Right renal pelvis (tissue), 4 donors: ENCODE measurements at places on chromosomes 6 and 20. TPM values are rescaled to one million over a fixed set of nuclear protein-coding genes. Genes with fewer than 3 reads are reported as not detected.
A peak's percentile ranks its signal among the peaks of the same experiment; 100 is the strongest.

The KCNK16 gene
- polyA plus RNA-seq = not detected

The ASIP gene
- not detected for polyA plus RNA-seq

The ENPP1 gene
- polyA plus RNA-seq = 20.7 TPM

- no peak for DNase-seq
These were observed 91.2 kb upstream of the SIRPA start for GRCh38 chr20:1803932-1804501.

GRCh38 chr6:121382467-121383121, 48.3 kb upstream of the TBC1D32 start:
- DNase-seq = no peak

DNA sequence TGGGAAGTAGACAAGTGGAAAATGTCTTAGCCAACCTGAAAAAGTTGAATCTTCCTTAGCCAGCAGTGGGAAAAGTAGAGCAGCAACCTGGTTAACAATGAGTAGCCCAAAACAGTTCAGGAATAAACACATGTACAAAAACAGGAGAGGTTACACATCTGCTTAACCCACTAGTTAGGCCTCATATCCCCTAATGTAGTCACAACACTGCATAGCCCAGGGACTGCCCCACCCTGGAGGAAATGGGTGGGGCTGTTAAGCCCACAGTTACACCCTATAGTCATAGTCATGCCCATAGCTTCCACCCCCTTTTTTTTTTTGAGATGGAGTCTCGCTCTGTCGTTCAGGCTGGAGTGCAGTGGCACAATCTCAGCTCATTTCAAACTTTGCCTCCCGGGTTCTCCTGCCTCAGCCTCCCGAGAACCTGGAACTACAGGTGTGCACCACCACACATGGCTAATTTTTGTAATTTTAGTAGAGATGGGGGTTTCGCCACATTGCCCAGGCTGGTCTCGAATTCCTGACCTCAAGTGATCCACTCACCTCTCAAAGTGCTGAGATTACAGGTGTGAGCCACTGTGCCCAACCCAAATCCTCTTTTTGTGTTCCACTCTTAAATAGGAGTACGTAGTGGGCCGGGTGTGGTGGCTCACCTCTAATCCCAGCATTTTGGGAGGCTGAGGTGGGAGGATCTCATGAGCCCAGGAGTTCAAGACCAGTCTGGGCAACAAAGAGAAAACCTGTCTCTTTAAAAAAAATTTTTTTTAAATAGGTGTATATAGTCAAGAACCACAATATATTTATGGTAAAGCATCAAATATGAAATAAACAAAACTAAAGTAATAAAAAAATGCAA, 24.5 kb downstream of the ILRUN start:
- DNase-seq = no peak

DNA sequence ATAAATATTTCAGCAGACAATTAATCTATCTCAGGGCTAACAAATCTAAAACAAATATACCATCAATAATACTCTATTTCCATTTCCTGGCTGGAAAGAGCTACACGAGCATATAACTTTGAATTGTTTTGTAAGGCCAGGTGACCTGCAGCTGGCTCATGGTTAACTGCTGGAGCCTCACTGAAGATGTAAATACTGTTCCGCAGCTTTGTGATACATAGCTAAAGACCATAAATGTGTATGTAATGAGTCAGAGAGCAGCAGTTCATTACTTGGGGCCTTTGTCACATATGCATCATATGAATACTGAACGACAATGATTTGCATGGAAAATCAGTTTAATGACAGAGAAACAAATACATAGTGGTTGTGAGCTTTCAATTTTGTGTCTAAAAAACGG, 109.4 kb upstream of the CCN2 start:
- DNase-seq = no peak

- no peak for DNase-seq
These were observed 33.9 kb downstream of the SCAF8 start for GRCh38 chr6:154767003-154767723.

DNA sequence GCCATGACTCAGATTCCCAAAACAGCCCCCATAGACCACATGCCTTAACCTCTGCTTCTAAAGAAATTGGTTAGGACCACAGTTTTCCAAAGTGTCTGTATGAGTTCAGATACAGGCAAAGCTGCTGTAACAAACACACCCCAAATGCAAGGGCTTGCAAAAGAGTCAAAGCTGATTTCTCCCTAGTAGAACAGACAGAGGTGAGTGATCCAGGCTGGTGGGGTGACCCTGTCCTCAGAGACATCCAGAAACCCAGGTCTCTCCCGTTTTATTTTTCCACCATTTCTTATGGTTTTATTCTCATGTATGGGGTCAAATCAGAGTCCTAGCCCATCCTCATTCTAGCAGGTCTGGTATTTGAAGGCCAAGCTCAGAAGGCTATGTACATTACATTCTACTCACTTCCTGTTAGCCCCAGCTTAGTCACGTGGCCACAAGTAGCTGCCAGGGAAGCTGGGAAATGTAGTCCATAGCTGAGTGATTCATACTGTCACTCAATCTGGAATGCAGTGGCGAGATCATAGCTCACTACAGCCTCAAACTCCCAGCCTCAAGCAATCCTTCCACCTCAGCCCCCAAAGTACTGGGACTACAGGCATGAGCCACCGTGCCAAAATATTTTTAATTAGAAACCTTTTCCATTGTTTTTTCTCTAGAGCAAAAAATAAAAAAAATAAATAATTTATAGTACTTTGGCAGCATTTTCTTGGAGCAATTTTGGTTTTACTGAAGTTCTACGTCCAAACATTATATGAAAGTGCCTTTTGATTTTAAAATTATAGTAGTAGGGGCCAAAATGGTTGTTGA, 175.2 kb downstream of the ZMYND8 start:
- no peak for DNase-seq

GRCh38 chr6:110939429-110940200, 18.9 kb upstream of the GTF3C6 start:
- DNase-seq = no peak

The WASF1 gene
- polyA plus RNA-seq = 47.1 TPM

DNA sequence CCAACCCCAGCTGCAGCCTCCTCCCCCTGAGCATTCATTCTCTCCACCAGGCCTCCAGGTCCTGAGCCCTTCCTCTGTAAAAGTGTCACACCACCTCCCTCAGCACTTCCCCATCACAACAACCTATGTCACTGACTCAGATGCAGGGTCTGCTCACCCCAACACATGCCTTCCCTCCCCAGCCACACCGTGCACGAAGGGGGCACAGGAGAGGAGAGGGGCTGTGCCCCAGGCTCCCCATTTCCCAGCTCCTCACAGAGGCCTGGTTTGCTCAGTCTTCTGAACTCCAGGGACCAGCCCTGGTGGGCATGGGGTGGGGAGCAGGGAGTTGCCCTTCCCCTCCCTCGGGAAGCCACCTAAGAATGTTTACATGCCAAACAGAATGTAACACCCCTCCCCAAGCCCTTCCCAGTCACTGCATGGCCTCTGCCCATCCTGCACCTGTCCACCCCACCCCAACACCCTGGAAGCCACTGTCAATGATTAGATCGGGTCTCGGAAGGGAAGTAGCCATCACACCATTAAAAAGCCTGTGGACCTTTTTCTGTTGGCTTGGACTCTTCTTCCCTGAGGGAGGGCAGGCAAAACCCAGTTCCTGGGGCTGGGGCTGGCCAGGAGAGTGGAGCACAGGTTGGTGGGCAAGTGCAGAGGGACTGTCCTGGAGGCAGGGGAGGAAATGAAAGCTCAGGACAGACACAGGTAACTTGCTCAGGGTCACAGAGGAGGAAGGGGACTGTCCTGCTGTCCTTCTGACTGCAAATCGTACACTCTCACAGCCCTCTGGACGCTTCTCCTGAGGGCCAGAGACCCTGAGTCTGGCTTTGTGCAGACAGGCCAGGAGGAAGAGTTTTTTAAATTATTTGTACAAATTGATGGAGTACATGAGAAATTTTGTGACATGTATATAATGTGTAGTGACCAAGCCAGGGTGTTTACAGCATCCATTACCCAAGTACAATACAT, 10.1 kb upstream of the SLC22A7 start:
- DNase-seq = no peak

- no peak for DNase-seq
These were observed 44.6 kb downstream of the TP53INP2 start for GRCh38 chr20:34748709-34749108.

DNA sequence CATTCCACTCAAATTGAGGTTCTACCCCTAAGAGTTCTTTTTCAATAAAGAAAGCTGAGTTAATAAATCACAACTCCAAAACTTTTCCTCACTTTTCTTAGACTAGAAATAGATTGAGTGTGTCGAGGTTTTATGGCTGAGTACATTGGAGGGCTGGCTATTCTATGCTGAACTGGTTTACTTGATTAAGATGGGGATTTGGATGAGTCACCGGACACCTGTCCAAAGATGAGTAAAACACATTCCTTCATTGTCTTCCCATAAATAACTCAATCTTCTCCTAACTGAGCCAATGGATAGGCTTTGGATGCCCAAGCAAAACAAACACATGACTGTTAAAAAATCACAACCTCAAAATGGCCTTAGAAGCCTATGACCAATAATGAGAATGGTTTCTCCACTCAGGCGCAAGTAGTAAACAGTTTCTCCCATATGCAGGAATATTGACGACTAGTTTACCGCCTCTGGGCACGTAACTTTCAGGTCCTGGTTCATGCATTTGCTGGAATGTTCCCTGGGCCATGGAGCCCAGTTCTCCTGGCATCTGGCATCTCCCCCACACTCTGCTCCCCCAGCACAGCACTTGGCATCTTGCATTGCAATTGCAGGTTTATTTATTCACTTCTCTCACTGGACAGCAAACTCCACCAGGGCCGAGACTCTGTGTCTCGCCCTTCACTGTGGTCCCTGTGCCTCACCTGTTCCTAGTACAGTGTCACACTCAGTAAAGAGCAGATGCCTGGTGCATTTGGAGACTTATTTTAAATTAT, 43.9 kb downstream of the BCAS1 start:
- DNase-seq = no peak

The CCNC gene
- polyA plus RNA-seq = 93.8 TPM

The HLA-DRB5 gene
- polyA plus RNA-seq = 11.4 TPM

GRCh38 chr20:48609491-48609978, 218.3 kb downstream of the PREX1 start:
- no peak for DNase-seq

- DNase-seq = no peak
These were observed 73.0 kb upstream of the TSHZ2 start for GRCh38 chr20:52899041-52899608.

The HTR1E gene
- 0.96 TPM for polyA plus RNA-seq

- DNase-seq = no peak
These were observed 13.2 kb upstream of the FRK start for GRCh38 chr6:116073765-116074440.

DNA sequence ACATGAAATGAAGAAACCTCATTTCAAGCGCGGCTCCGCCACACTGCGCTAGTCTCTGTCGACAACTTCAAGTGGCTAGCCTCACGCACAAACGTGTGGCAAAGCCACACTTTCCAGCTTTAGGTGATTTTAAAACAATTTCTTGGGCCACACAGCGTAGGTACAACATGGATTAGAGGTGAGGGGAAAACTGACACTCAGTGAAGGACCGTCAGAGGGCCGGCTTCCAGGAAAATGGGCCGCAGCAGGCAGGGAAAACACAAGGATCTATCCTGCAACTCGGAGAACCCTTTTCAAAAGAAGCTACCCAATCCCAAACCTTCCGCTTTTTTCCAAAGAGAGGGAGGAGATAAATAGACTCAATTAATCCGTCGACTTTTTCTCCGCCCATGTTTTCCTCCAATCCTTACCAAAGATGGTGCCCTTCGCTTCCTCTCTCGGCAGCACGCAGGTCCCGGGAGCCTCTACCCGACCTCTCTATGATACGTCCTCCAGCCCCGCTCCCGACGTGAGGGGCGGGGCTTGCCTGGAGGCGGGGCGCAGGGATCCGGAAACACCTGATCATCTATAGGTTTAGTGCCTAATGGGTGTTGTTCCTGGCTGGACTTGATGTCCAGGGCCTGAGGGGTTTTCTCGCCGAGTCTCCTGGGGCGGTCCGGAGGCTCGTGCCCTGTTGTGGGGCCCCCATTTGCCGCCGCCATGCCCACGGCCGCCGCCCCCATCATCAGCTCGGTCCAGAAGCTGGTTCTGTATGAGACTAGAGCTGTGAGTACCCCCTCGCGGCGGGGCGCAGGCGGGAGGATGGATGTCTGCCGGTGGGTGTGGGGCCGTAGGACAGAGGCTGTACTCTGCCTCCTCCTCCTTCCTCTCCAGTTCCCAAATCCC, at the start of the genes AK9 and FIG4:
Gene AK9, minus strand, starts transcription at position 466 of the 885 bp plus-strand sequence. CDS start 15,457 bp downstream, outside the sequence.
Gene FIG4, plus strand, starts transcription at position 560 of the 885 bp plus-strand sequence. Its CDS starts 140 bp downstream, at position 700.
- DNase-seq = peak; percentile 89

The KIAA1755 gene
- polyA plus RNA-seq = 3.1 TPM

The COL10A1 gene
- 0.36 TPM for polyA plus RNA-seq

GRCh38 chr20:49186535-49187329, 1.4 kb downstream of the STAU1 start:
- DNase-seq = no peak

GRCh38 chr6:109165392-109165974, 70.2 kb downstream of the CEP57L1 start:
- peak; percentile 21 for DNase-seq

The TNF gene
- polyA plus RNA-seq = 0.17 TPM

DNA sequence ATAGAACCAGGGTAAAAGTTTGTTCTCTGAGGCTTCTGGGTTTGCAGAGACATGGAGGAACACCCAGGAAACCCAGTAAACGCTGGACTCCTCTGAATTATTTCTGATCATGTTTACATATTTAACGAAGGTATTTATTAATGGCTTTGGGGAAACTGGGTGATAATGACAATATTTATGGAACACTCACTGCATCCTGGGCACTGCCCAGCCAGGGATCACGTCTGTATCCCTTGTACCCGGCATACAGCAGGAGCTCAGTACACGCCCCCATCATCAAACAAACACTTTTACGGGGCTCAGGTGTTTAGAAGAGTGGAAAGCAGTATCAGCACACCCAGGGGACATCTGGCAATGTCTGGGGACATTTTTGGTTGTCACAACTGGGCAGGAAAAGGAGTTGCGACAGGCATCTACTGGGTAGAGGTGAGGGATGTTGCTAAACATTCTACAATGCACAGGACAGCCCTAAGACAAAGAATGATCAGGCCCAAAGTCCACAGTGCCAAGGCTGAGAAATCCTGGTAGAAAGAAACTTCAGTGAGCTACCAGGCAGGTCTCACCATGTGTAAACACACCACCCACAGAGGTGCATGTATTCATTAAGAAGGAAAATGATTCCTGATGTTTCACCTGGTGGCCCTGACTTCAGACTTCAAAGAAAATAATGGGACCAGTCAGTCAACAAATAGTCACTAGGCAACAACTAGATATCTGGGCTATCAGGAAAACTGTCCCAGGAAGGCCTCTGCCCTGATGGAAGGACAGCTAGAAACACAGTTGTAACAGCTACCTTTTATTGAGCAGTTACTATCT, 35.3 kb downstream of the ZMYND8 start:
- DNase-seq = no peak
